ENCODE measurements at places on chromosomes 1 and 21.

DNA sequence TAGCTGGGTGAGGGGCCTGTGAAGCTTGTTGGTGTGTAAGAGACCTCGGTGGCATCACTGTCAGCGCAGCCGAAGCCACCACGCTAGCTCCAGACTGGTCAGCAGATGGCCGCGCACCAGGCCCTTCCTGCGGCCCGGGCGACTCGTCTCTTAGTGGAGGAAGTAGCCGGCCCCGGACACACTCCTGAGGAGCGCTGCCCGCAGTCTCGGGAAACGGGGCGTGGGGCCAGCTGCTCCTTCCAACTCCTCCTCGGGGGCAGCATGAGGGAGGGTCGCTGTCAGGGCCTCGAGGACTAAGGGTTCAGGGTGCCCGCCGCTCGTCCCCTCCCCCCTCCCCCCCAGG, 20.4 kb downstream of the H3-3A start:
- no peak for DNase-seq

DNA sequence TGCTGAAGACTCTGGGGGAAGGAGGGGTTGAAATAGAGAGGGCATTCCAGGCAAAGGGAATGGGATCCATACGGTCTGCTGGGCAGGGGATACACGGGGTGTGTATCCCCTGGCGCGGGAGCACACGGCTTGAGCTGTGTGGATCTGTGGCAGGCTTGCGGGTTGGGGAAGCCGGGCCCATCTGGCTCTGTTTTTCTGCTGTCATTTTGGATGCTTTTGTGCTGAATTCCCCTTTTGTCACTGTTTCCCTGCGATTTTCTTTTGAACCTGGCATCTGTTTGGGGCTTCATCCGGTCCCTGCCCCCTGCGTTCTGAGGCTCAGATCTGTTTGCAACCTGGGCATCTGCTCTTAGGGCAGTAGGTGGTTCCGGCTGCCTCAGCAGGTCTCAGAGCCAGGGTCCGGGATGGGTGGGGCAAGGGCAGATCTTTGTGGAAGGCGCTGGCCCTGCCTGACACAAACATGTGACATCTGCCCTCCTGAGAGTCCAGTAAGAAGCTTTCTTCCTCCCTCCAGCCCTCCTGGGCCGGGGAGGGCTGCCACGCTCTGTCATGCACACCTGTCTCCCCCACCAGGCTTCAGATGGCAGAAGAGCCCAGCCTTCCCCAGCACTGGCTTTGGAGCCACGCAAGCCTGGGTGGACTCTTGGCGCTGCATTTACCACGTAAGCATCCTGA, 84.0 kb downstream of the IGSF21 start:
- no peak for DNase-seq

DNA sequence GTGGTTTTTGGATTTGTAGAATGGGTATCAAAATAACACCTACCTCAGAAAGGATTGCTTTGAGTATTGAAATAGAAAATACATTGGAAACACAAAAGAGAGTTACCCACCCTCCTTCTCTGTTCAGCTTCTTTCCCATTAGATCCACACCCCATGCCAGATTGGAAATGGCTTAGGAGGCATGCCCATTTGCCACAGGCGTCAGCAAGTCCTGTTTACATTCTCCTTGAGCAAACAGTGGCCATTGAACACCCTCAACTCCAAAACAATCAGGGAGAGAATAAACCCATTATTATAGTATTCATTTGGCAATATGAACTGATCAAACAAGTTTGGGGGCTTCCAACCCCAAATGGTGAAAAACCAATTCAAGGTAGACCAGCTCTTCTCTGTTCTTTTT, 2.4 kb downstream of the ELAPOR1 start:
- no peak for DNase-seq

GRCh38 chr1:169484683-169485430, 887 bp downstream of the SLC19A2 start:
- DNase-seq: no peak

DNA sequence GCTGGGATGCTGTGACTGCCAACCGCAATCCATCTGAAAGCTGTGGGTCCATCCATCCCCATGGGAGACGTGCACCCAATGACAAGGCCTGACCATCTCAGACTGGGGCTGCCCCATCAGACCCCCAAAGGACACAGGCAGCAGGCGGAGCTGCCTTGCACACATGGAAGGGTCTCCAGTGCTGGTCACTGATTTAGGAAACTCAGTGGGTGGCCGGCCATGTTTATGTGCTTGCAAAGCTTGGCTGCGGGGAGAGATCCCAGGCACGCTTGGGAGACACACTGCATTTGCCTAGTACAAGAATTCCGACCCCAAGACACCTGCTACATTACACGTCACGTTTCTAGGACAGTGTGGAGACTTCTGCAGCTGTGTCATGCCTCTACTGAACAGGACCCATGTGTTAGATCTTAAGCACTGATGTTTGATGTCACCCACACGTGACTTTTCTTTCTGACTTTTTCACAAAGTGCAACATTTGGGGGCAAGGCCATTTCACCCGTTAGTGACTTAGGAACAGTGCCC, 181.4 kb downstream of the CLIC6 start:
- no peak for DNase-seq

DNA sequence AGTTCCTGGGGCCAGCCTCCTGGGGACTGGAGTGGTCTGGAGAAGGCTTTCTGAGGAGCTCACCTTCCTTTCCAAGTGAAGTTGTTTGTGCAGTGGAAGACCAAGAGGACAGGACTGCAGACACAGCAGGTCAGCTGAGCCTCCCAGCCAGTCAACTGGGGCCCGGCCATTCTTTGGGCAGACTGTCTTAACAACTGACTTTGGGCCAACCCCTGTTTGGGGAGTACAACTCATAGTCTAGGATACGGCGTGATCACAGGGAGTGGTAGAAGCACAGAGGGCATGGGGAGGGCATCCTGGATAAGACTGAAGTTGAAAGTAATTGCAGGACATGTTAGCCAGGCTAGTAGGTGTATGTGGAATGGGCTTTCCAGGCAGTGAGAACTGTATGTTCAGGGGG, 50.3 kb downstream of the PGM1 start:
- DNase-seq: no peak

- no peak for DNase-seq
Measured at GRCh38 chr1:86641318-86641717, 63.1 kb upstream of the SH3GLB1 start.

GRCh38 chr21:17597680-17598079, 15.0 kb downstream of the BTG3 start:
- DNase-seq: no peak

DNA sequence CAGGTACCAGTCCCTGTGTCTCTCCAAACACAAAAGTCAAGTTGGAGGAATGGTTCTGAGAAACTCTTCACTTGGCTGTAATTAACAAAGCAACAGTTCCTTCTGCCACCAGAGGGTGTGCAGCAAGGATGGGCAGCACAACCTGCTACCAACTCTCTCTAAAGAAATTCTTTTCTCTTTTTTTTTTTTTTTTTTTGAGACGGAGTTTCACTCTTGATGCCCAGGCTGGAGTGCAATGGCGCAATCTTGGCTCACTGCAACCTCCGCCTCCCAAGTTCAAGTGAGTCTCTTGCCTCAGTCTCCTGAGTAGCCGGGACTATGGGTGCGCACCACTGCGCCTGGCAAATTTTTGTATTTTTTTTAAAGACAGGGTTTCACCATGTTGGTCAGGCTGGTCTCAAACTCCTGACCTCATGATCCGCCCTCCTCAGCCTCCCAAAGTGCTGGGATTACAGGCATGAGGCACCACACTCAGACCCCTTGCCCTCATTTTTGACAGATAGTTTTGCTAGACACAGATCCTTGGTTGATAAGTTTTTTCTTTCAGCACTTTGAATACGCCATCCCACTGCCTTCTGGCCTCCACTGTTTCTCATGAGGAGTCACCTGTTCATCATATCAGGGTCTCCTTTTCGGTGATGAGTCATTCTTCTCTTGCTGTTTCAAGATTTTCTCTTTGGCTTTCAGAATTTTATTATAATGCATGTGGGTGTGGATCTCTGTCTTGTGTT, 12.1 kb upstream of the DEGS1 start:
- no peak for DNase-seq
